Stimulated activated CD4-positive, alpha-beta T cell treated with anti-CD3 and anti-CD28 coated beads, Interleukin-1b, Interleukin-23, amount 100 ng/mL, for 24 hours (primary cell): ENCODE measurements at places on chromosomes 12 and 14.

GRCh38 chr14:76245097-76245496 lies 93.4 kb downstream of the GPATCH2L start:
- DNase-seq: no peak

DNA sequence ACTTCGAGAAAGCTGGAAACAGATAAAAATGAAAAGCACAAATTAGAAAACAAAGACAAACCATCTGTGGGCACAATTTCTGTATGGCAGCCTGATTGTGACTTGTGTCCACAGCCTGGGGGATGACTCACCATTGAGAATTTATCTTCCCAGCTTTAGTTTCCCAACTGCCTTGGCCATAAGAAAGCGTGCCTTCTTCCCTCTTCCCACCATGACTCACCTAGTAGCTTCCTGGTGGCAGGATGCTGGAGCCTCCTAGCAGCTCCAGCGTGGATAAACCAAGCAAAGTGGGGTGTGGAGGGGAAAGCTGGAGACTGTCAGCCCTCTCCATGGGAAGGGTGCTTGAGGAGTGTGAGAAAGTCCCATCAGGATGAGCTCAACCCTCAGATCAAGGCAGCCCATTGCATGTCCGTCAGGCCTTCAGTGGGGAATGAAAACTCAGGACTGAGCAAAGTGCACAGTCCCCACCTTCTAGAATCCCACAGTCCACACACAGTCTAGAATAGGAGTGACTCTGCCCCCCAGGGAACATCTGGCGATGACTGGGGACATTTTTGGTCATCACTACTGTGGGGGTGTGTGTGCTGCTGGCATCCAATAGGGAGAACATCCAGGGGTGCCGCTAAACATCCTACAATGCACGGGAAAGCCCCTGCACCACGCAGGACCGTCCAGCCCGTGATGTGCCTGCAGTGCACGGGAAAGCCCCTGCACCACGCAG lies 22.4 kb upstream of the SERPINA6 start:
- no peak for DNase-seq

- DNase-seq: no peak
Observed at GRCh38 chr12:107179871-107180270, 86.5 kb upstream of the CRY1 start.

GRCh38 chr14:54894995-54895394 lies 7.6 kb downstream of the GCH1 start:
- no peak for DNase-seq

DNA sequence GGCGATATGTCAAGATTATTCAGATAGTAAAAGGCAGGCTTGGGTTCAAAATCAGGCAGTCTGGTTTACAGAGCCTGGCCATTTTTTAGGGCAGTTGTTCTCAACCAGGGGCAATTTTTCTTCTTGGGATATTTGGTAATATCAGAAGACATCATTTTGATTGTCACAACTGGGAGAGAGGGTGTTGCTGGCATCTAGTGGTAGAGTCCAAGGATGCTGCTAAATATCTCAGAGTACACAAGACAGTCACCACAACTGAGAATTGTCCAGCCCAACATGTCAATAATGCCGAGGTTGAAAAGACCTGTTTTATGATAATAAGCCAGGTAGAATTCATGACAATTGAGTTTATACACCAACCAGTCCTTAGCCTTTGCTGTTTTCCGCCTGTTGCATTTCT lies 733.9 kb downstream of the NRXN3 start:
- no peak for DNase-seq

GRCh38 chr12:114269153-114269552 lies 136.8 kb downstream of the TBX5 start:
- DNase-seq: no peak

DNA sequence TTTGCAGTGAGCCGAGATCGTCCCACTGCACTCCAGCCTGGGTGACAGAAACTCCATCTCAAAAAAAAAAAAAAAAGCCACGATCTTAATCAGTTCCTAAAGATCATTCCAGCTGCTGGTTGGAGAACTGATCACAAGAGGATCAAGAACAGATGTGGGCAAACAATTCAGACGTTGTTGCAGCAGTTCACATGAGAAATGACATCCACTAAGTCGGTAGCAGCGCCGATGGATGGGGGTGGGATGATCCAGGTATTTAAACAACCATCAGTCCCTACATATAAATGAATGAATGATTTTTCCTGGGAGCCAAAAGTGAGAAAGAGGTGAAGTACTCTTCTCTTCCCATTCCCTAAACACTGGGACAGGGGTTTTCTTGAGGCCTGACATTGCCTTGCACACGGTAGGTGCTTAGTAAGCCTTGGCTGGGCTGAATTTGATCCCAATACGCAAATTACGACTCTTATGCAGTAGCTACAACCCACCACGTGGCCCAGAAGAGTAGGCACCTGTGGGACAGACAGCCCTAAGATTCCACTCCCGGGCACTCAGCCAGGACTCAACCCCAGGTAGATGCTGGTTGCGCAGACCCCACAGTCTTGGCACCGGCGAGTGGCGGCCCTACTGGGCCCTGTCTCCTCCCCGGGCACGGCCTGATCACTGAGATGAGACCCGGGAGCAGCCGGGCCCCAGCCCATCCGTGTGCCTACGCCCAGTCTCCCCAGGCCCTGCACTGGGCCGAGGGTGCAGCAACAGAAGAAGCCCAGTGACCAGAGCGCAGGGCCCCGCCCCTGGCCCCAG lies 565 bp downstream of the SPRYD3 start:
- DNase-seq: no peak

DNA sequence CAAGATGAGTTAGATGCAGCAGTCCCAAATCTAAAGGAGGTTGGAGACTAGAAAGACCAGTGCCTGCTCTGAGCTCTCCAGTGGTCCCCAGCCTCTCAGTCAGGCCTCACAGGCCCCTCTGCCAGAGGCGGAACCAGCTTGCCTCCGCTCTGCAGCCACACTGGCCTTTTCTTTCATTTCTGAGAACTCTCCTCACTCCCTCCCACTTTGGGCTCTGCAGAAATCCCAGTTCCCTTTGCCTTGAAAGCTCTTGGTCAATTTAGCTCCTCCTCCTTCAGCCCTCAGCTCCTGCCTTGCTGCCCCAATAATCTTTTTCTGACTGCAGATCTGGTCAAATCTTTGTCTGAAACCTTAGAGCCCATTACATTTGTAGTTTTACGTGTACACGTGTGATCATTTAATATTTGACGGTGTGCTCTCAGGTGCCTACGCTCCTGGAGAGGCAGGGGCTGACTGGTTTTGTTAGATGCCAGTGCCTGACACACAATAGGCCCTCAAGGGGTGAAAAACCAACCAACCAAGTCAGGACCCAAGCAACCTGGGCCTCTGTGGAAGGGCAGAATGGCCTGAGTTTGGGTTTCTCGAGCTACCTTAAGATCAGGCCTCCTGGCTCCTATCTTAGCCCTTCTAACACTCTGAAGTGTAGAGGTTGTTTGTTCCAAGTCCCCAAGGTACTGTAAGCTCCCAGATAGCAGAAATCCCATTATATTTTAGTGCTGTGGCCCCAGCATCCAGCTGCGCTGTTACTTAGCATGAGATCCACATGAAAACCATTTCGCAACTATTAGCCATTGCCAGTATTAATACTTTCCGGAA lies 1.1 kb upstream of the NUDT4 start:
- no peak for DNase-seq
